ENCODE measurements at places on chromosomes 6 and 20.

DNA sequence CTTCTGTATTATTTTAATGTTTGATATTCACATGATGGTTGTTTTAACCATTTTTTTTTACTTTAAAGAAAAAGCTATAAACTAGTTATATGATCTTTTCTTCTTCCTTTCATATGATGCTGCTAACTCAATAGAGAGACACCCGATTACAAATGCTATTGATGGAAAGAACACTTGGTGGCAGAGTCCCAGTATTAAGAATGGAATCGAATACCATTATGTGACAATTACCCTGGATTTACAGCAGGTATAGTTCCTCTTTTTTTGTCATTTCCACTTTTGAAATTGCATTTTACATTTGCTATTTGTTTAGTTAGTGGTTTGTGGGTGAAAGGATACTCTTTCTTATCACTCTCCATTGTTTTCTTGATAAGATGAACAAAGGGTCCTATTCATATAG, 176.7 kb downstream of the LAMA2 start:
- DNase-seq: no peak

- DNase-seq: peak; percentile 16
Measured at GRCh38 chr6:113596387-113597230, 260.5 kb upstream of the MARCKS start.

DNA sequence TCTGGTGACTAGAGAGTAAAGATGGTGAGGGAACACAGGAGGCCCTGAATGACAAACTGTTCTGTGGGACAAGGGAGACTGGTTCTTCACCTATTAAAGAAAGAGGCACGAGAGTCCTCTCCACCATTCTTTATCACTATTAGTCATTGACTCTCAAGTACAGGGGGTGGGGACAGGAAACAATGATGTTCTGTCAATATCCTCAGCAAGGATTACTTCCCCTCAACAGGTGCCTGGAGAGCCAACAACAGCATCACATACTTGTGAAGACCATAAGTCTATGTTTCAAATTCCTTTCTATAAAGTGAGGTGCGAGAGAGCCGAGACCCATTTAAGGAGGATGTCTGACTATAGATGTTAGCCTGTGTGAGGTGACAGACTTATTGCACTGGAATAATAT, 72.4 kb upstream of the TBC1D7 start:
- no peak for DNase-seq

GRCh38 chr20:57465486-57465885, 59.5 kb downstream of the CTCFL start:
- DNase-seq: no peak

GRCh38 chr6:3777730-3778461, 26.4 kb upstream of the PXDC1 start:
- no peak for DNase-seq

GRCh38 chr20:44073675-44074071, 113.3 kb downstream of the JPH2 start:
- DNase-seq: no peak

- DNase-seq: no peak
Measured at GRCh38 chr6:98836962-98837944, 2.9 kb downstream of the POU3F2 start.

- no peak for DNase-seq
Measured at GRCh38 chr20:56409956-56410355, 2.1 kb upstream of the CASS4 start.

DNA sequence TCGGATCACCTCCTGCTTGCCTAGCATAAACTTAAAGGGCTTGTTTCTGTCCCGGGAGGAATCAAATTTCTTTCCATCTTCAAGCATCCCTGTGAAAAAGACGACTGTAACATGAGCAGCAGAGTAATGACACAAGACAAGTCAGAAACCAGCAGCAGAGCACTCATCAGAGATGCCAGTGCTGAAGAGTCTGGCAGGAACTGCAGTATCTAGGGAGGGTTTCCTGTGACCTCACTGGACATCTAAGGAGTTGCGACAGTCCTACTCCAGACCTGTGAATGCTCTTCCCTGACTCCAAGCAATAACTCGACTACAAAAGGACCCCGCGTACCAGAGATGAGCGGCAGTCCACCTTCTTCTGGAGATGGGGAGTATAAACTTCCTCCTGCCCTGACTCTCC, 17.3 kb downstream of the FKBP1A start:
- no peak for DNase-seq

GRCh38 chr6:88825856-88826255, 137.6 kb downstream of the RNGTT start:
- DNase-seq: no peak

GRCh38 chr20:10376270-10377075, 57.5 kb downstream of the MKKS start:
- no peak for DNase-seq

GRCh38 chr6:336159-337114, 44.1 kb downstream of the DUSP22 start:
- no peak for DNase-seq

DNA sequence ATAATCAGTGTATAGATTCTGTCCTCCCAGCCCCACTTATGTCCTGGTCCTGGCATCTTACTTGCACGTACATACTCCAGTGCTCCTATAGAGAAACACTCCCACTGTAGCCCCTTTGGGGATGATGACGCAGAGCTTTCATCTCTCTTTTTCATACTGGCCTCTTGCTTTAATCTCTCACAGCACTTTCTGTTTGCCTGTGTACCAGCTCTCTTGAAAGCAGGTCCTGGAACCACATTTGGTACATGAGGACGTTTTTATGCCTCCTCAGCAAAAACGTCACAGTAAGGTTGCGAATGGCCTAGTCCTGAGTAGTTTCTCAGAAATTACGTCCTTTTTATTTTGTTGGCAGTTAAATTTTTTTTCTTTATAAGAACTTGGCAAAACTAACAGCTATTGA, 10.8 kb downstream of the L3MBTL3 start:
- no peak for DNase-seq

DNA sequence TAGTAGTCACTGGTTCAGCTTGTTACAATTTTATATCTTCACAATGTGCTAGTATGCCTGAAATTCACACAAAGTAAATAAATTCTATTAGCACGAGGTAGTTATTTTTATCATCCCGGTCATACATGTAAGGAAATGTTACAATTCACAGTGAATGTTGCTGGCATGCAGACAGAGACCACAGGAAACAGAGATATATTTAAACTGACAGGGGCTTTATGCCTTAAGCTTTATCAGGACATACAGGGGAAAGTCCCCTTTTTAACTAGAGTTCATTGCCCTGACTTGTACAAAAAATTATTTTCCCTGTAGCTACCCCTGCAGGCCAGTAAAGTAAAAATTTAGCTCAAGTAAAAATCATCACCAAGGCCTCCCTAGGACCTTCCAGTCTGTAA, 712.0 kb upstream of the NRSN1 start:
- DNase-seq: no peak

DNA sequence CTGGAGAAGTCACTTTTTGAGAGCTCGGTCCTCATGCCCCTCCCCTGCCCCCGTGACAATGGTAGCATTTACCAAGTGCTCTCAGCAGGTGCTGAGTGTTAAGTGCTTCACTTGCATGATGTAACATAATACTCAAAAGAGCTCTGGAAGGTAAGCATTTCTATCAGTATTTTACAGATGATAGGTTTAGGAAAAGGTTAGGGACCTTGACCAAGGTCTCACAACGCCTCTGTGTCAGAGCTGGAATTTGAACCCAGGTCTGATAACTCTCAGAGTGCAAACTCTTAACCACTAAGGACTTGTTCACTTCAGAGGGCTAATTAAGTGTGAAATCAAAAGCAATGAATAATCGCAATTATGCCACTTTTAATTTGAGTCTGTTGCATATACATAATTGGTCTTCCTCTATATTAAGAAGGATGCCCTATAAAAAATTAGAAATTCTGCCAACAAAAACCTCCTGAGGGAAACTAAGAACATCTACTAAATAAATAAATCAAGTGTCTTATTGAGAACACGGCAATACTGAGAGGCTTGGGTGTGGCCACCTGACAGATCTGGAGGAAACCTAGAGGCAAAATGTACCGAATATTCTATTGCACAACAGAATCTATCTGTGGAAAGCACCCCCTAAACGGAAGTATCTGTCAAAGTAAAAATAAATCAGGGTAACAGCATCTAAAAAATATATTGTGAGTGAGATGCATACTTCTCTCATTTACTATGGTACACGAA, 109.8 kb downstream of the BACH2 start:
- no peak for DNase-seq

DNA sequence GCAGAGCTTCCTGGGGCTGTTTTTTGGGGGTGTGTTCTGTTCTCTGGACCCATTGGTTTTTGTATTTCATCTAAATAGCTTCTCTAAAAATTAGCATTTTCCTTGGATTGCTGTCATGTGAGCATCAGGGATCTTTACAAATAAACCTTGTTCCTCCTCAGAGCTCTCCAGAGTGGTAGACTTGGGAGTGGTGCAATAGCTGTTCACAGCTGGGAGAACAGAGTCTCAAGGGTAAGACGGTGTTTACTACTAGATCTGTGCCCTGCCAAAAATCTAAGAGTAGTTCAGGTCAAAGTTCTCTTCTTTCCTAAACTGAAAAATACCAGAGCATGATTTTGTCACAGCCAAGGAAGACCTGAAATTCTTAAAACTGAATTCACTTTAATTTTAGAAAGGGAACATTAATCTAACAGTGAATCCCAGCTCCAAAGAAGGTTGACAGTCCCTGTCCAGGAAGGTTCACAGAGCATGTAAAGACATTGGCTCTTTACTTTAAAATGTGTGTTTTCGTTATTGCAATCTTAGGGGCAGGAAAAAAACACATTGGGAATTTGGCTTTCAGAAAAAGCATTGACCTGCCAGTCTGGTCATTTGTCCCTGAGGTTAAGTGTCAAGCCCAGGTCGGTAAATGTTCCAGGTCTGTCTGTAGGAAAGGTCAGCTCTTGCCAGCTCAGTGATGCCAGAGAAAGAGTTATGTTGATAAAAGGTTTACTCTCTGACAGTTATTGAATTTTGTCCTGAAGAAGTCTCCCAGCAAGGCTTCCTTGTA, 43.3 kb downstream of the VAPB start:
- DNase-seq: peak; percentile 37

DNA sequence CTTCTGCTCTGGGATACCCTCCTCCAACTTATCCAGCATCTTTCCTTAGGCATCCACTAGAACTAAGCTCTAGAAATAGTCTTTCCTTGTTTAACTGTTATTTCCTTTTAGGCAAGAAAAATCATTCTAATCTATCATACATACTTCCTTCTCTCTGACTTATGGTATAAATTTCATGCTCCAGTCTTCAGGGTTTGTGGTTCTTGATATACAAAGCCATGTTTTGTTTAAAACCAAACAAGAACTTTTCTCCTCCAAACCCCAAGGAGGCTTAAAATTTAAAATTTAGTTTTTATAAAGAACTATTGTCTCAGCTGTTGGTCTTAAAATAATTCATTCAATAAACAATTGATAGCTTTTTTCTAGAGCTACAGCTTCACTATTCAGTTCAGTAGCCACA, 77.2 kb downstream of the CD164 start:
- DNase-seq: no peak
